Thoracic aorta (tissue), 2 donors: ENCODE measurements at places on chromosomes 6 and 20. TPM values are rescaled to one million over a fixed set of nuclear protein-coding genes. Genes with fewer than 3 reads are reported as not detected.

DNA sequence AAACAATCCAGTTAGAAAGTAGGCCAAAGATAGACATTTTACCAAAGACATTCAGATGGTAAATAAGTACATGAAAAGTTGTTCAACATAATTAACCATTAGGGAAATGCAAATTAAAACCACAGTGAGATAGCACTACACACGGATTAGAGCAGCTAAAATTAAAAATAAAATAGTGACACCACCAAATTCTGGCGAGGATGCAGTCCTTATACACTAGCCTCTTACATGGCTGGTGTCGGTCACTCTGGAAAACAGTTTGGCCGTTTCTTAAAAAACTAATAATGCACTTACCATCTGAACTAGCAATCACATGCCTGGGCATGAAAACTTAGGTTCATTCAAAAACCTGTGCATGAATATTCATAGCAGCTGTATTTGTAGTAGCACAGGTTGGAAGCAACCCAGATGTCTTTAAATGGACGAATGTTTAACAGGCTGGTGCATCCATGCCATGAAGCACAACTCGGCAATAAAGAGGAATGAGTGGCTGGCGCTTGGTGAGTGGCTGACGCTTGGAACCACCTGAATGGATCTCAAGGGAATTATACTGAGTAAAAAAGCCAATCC is 77.0 kb downstream of the FAM120B start:
- DNase-seq, result no peak

The FHL5 gene
- 98.8 TPM for total RNA-seq

The CCM2L gene
- total RNA-seq, result 6.4 TPM

DNA sequence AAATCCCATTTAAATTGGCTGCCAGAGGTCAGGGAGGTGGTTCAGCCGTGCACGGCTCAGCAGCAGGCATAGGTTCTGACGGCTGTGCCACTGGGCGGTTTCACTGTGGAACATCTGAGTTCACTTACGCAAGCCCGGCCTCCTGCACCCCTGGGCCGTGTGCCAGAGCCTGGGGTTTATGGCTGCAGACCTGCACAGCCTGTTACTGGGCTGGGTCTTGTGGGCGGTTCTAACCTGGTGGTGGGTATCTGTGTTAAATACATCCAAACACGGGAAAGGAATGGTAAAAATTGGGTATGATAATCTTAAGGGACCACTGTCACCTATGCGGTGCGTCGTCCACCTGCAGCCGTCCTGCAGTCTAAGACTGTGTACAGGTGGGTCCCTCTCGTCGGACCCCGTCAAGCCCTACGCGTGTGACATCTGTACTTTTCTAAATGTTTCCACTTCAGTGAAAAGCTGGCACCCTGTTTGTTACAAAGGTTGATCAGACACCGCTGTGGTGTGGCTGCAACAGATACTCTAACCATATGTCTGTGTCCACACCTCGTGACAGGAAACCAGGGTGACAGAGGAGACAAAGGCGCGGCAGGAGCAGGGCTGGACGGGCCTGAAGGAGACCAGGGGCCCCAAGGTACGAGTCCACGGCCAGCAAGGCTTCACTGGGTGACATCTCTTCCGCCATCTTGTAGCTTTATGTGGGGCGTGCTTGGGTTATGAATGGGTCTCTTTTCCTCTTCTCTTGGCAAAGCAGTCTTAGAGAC is 21.5 kb downstream of the COL9A3 start:
- DNase-seq, result no peak

GRCh38 chr20:30484009-30484748 is 773.3 kb upstream of the DEFB115 start:
- no peak for DNase-seq
